Daoy (cell line): ENCODE measurements at places on chromosomes 1 and 21. TPM values are rescaled to one million over a fixed set of nuclear protein-coding genes. Genes with fewer than 3 reads are reported as not detected.

Gene SPOCD1
- total RNA-seq: 86.6 and 92.7 TPM in 2 replicates

Gene TCHH
- total RNA-seq: 0.29 TPM in 1 of 2 replicates, not detected in the other

Gene GABRD
- total RNA-seq: not detected in 2 replicates

Gene NBL1
- 30.6 and 40.5 TPM in 2 replicates for total RNA-seq

Gene PTGFRN
- total RNA-seq: 177 and 219 TPM in 2 replicates

Gene PTGFR
- 1.8 and 2.9 TPM in 2 replicates for total RNA-seq

DNA sequence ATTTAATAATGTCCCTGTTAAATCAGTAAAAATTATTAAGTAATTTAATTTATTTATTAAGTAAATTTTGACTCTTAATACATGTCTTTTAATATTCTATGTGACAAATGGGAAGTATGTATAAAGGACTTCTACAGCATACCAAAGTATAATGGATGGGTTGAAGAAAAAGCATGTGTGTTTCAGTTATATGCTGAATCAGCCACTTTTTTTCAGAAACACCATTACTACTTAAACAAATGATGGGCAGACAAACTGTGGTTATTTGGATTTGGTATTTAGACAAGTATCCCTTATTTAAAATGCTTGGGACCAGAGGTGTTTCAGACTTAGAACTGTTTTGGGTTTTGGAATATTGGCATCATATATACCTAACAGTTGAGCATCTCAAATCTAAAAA is 176.3 kb upstream of the DMRTA2 start:
- no peak for DNase-seq

DNA sequence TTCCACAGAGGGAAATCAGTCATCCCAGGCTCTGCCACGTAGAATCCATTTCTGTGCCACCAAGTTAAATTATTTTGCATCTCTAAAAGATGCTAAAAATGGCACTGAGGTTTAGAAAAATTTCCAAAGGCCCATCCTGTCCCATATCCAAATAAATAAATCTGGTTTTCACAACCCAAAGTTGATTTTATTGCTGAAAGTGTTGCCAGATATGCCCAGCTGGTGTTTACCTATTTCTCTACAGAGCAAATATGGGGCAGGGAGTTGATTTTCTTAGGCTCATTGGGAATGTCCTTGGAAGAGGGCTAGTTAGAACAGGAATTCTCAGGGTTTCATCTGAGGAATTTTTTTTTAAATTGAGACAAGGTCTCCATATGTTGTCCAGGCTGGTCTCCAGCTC is 19.0 kb downstream of the MAP1LC3C start:
- DNase-seq: no peak

DNA sequence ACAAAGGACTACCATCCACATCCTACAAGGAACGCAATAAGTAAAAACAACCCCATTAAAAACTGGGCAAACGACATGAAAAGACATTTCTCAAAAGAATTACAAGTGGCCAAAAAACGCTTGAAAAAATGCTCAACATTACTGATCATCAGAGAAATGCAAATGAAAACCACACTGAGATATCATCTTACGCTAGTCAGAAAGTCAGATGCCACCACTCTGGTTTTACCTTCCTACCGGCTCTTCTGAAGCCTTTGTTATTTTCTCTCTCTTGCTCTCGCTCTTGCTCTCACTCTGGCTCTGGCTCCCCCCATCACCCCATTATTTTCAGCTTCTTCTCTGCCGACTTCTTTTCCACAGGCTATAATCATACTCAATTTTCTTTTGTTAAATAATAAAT is 38.8 kb downstream of the VPS45 start:
- DNase-seq: no peak

DNA sequence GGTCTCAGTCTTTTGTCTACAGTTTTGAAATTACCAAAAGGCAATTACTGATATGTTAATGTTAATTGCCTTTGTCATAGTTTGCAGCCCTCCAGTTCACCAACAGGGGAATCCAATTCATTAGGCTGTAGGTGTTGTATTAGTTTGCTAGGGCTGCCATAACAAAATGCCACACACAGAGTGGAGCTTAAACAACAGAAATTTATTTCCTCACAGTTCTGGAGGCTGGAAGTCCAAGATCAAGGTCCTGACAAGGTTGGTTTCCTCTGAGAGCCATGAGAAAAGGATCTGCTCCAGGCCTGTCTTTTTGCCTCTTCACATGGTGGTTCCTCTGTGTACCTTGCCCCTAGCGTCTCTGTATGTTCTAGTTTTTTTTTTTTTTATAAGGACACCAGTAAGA is 1.3 kb downstream of the RTCA start:
- no peak for DNase-seq

DNA sequence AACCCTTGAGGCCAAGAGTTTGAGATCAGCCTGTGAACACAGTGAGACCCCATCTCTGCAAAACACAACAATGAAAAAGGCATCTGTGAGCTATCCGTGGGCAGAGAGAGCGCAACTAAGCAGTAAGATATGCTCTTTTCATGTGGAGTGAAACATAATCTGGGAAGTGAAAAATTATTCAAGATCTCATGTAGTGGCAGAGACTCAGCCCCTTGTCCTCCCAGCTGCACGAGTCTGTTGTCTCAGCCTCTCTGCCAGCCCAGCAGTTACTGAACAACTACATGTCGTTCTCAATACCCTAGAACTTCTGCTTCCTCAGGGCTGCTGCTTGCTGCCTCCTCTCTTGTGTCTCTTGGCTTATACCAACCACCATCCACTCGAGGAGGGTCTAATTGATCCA is 61.3 kb upstream of the WDR26 start:
- DNase-seq: no peak

- DNase-seq: no peak
Measured at GRCh38 chr1:210536254-210536961, 207.7 kb downstream of the HHAT start.

GRCh38 chr1:247007511-247008405 is at the start of gene ZNF695:
TSS of gene ZNF695 (minus strand) at chr1:247008057. CDS start at chr1:247007908, 149 bp downstream.
- DNase-seq: peak; percentile 97

DNA sequence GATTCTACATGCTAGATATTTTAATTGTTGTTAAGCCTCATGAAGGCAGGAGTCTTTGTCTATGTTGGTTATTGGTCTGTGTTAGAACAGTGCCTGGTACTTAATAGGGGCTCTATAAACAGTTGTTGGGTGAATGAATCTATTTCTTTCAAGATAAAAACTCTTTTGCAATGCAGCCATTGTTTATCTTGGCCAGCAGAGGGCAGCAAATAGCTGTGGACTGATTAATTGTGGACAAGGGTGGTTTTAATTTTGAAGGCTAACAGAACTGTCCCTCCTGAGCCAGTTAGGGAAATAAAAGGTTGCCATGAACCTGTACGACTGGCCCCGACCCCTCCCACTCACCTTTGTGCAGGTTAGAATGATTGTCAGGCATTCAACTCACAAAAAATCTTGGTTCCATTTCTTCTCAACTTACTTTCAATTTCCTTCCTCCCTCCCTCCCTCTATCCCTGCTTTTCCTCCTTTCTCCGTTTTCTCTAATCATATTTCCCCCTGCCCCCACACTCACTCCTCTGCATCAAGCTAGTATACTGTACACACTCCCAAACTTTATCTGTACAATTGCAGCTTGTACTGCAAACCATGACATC is 66.3 kb upstream of the DIRAS3 start:
- DNase-seq: peak; percentile 52

DNA sequence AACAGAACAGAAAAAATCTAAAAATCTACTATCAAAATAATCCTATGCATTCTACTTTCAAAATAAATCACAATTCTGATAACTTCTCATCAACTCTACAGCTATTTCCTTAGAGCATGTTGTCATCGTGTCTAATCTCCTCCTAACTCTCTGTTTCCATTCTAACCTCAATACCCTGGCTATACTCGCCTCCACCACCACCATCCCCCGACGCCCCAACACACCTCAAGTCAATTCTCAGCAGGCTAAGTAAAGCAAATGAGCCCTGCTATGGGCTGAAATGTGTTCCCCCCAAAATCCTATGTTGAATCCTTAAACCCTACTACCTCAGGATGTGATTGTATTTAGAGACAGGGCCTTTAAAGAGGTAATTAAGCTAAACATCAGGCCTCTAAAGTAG is 34.6 kb downstream of the NRDC start:
- DNase-seq: no peak

GRCh38 chr21:33384841-33385331 is 18.3 kb upstream of the IFNGR2 start:
- DNase-seq: no peak

DNA sequence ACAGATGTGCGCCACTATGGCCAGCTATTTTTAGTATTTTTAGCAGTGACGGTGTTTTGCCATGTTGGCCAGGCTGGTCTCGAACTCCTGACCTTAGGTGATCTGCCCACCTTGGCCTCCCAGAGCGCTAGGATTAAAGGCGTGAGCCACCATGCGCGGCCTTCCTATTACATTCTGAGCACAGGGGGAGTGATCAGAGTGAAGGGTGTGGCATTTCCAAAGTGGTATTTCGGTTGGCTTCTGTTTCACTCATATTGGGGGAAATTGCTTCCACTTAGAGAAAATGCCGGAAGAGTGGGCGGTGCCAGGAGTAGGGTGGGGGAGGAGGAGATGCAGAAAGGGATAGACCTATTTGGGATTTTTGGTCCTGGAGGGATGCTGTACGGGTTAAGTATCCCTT is 4.3 kb downstream of the PIK3CD start:
- no peak for DNase-seq

GRCh38 chr1:17949511-17949910 is 158.1 kb upstream of the IGSF21 start:
- DNase-seq: no peak

DNA sequence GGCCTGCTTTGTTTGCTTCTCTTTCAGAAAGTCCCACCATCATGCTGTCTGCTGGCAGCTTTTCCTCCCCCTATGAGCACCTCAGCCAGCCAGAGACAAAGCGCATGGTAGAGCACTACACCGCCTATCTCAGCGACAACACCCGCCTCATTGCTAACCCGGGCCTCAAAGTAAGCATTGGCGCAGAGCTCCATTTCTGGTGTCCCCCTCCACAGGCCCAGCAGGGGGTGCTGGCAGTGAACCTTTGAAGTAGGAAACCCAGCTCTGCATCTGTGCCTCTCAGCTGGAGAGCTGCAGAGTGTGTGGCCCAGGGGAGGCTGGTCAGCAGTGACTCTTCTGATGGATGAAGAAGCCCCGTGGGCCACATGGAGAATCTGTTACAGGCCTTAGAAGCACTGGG is 81.2 kb upstream of the RAVER2 start:
- DNase-seq: peak; percentile 15

DNA sequence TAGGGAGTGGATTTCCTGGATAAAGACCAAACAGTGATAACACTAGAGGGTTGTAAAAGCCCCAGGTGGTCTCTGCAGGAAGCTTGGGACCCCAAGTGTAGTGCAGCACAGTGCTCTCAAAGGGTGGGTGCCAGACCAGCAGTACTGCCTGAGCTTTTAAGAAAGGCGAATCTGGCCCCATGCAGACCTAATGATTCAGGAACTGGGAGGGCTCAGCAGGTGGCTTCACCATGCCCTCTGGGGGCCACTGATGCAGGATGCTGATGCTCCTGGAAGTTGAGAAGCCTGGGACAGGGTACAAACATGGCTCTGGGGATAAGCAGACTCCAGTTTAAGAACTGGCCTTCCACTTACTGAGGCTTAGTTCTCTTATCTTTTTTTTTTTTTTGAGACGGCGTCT is 29.1 kb upstream of the NEK2 start:
- no peak for DNase-seq

- no peak for DNase-seq
Measured at GRCh38 chr1:156805766-156806511, 10.7 kb downstream of the SH2D2A start.

DNA sequence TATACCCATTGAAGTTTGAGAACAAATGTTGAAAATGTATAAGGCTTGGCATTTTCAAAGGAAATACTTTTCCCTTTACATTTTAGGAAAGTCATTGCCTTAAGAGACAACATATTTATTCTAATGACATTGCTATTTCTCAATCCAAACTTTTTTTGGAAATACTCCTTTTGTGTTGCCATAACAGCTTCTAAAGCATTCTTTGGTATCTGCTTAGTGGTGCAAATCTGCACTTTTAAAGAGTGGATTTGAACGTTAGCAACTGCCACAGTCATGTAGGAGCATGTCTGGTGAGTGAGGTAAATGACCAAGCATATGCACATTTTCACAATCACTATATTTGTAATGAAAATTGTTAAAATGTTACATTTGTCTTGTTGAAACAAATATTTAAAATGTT is 124.4 kb upstream of the GORAB start:
- DNase-seq: no peak

DNA sequence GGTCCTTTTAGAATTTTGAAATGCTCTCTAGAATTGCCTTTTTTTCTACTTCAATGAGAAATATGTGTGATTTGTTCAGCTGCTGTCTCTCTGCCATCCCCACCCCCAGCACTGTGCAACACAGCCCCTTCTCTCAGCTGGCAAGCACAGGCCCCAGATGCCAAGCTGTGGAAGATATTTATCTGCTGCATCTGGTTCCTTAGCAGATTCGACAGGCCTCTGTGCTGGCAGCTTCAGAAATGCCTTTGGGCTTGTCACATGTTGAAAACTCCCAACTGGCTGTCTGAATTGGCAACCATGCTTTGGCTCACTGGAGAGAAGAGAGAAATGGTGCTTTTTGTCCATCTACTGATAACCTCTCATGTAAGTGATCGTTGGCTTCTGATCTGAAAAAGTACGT is 206.7 kb upstream of the C1orf87 start:
- no peak for DNase-seq

GRCh38 chr1:12486401-12487005 is 131.5 kb downstream of the DHRS3 start:
- DNase-seq: no peak

- DNase-seq: no peak
Measured at GRCh38 chr1:11486231-11487009, 7.5 kb downstream of the DISP3 start.

GRCh38 chr1:227558732-227559262 is 4.6 kb upstream of the ZNF678 start:
- DNase-seq: no peak

- DNase-seq: no peak
Measured at GRCh38 chr1:118485757-118486156, 300.7 kb upstream of the SPAG17 start.

GRCh38 chr1:67323087-67323486 is 15.4 kb downstream of the IL12RB2 start:
- no peak for DNase-seq
